ENCODE measurements at places on chromosomes 6 and 20.

DNA sequence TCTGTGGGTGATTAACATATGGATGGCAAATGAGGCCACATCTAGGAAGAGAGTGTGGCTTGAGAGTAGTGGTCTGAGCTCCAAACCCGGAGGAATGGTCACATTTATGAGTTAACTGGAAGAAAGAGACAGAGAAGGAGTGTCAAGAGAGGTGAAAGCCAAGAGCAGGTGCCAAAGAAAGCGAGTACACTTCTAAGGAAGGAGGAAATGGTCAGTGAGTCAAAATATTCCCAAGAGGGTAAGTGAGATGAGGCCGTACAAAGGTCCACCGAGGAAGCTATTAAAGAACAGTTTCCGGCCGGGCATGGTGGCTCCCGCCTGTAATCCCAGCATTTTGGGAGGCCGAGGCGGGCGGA is 104.5 kb upstream of the RNF24 start:
- no peak for DNase-seq

DNA sequence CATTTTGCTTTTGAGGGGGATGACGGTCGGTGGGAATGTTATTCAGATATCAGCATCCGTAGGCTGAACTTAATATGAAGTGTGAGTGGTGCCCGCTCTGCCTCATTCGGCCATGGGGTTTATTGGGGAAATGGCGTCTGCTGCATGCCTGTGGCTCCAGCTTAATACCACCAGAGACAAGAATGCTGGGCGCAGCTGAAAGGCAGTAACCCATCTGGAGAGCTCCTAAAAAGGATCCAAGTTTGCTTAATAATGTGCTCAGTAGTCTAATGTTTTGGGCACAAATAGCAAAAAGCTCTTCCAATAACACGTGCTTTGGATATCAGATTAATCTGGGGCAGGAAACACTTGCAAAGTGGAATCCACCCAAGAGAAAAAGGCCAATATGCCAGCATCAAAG is 273.0 kb upstream of the TAB2 start:
- no peak for DNase-seq

GRCh38 chr6:169921217-169921616 is 169.8 kb downstream of the ERMARD start:
- DNase-seq = no peak

- no peak for DNase-seq
Measured at GRCh38 chr6:166308033-166308768, at the start of gene PRR18. Gene PRR18, minus strand, starts transcription at chr6:166308392. Its CDS starts 250 bp downstream, at chr6:166308142.

DNA sequence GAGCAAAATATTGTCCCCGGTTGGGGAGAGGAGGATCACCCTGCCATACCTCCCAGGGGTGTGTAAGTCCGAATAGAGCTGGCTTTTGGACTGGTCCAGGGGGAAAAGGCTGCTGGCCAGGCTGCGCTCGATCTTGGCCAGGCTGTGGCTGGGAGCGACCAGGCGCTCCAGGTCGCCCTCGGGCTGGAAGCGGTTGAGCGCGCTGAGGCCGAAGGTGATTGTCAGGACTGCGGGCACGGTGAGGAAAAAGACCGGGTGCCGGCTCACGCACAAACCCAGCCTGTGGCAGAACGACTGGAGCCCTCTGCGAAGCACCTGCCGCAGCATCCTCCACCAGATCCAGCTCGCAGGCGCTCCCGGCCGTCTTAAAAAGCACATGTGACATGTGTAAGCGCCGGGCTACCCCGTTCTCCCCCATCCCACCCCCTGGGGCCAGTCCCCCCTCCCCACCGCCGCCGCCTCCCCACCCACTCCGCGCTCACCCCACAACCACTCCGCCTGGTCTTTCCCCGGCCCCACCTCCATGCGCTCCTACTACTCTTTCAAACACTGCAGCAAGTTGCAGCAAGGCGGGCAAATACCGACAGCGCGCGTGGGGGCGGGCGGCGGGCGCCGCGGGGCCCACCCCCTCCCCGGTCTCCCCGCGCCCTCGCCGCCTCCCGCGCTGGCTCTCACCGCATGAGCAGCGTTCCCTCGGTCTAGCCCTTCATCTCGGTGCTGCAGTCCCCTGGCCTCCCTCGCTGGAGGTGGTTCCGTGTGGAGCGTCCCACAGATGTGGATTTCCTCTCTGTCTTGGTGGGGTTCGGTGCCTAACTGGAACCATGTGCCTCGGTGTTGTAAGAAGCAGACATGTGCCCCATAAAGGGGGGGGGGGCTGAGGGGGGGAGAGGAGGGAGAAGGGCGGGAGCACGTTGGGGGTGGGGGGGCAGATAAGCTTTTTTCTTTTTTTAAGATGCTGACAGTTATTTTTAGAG is 42.4 kb downstream of the PTCHD4 start:
- no peak for DNase-seq

DNA sequence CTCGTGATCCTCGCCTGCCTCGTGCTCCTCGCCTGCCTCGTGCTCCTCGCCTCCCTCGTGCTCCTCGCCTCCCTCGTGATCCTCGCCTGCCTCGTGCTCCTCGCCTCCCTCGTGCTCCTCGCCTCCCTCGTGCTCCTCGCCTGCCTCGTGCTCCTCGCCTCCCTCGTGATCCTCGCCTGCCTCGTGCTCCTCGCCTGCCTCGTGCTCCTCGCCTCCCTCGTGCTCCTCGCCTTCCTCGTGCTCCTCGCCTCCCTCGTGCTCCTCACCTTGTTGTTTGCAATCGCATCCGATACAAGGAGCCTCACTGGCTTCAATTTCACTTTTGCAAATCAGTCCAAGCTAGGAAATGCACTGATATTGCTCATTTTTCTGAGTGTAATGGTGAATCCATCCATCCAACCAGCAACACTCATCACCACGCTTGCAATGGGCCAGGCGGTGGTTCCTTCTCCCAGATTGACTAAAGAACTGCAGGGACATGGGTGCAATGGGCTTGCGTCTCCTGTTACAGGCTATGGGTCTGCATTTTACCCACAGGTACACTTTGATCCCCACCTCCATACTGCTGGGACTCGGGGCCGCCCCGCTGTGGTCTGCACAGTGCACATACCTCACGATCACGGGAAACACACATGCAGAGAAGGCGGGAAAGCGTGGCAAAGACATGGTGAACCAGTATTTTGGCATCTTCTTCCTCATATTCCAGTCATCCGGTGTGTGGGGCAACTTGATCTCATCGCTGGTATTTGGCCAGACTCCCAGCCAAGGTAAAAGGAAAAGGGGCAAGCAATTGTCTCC is 4.6 kb downstream of the UNC93A start:
- no peak for DNase-seq

- DNase-seq = no peak
Measured at GRCh38 chr6:155645325-155645724, 189.7 kb upstream of the NOX3 start.

DNA sequence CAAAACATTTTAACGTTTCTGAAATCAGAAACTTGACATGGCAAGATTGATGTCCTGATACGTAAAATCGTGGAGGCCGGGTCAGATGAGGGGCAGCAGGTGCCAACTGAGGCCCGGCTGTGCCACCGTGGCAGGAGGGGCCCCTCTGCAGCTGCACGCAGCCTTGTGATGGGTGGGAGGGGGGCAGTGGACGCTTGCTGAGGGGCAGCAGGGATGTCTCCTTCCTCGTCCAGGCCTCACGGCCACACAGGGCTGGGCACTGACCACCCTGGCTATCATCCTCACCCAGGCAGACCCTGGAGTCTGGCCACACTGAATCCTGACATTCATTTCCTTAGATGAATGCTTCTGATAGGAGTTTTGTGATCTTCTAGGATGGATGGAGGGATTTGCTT is 114.7 kb downstream of the ERMARD start:
- DNase-seq = no peak

DNA sequence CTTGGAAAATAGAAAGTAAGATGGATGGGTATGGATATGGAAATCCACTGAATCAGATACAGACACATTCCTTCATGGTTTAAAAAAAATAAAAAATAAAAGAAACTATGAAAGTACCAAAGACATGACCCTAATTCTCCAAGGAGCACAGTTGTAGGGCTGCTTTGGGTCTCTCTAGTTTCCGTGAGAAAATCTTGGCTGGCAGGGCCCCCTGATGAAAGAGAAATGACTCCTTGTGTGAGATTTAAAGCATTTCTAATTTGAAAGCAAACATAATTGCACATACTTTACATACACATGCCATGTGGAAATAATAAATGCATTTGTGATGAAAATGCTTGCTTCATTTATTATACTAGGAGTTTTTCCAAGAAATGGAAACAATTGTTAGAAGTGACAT is 593.9 kb upstream of the BTBD3 start:
- no peak for DNase-seq

GRCh38 chr6:74642101-74642500 is 563.8 kb downstream of the COL12A1 start:
- DNase-seq = no peak

DNA sequence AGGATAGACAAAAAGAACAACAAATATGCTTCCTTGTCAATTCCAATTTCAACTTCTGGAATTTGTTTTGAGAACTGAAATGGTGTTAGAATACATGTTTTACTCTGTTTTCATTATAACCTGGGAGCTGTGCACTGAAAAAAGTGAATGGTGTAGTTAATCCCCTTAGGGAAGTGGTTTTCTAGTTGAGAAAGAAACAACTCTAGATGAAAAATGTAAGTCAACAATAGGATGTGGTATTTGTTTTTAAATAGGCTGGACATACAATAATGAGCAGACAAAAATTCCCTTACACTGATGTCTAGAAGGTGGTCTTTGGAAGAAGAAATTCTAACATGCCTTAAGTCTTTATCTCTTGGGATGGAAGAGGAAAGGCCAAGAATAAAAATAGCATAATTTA is 59.9 kb upstream of the TINAG start:
- DNase-seq = no peak

DNA sequence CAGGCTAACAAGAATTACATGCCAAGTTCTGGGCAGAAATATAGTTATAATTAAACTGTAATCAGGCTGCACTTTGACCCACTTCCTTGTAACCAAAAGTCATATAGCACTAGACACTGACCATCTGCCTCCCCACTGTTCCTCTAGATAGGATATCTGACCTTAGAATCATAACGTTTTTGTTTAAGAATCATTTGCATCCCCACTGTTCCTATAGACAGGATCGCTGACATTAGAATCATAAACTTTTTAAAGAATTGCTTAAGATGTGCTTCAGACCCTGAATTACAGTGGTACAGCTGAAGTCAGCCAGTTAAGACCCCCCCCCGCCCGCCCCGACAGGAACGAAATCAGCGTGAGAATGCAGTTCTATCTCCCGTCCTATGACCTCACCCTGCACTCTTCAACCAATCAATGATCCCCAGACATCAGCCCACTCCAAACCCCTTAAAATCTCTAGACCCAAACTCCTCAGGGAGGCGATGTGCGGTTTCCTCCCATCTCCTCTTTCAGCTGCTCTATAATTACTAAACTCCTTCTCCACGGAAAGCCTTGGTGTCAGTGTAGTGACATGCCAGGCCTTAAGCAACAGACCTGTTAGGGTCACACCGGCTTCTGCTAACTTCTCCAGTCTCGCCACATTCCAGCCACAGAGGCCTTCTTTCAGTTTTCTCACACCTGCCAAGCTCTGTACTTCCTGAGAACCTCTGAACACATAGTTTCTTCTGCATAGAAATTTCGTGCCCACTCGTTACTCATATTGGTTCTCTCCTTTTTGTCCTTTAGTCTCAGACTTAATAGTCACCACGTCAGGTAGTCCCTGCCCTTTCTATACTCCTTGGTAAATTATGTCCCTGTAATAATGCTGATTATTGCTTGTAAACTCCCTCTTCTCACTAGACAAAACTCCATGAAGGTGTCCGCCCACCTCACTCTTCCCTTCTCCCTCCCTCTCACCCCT is 93.5 kb downstream of the DTNBP1 start:
- DNase-seq = peak; percentile 93

- DNase-seq = no peak
Measured at GRCh38 chr20:53001498-53002301, 29.5 kb downstream of the TSHZ2 start.

DNA sequence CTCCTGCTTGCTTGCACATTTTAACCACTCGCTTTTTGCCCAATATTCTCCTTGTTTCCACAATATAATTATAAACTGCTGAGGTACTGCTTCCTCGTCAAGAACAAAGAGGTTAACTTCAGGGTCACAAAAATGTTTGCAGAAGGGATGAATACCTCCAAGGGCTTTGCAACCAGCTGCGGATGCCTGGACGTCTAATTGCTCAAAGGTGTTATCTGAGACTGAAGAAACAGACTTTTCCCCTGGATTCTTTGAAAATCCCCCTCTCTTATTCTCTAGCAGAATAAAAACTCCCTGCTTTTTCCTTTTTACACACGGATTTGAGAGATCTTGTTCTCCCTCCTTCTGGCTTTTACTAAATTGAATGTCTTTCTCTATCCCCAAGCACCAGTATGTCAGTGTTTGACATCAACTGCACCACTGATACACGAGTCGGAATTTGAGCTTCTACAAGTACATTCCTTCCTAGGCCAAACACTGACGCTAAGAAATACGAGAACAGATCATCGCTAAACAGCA is 336 bp upstream of the SMPDL3A start:
- no peak for DNase-seq

- no peak for DNase-seq
Measured at GRCh38 chr6:116307001-116307400, 27.3 kb upstream of the TSPYL1 start.
